ENCODE measurements at places on chromosomes 3 and 15.

GRCh38 chr3:17571686-17572085 is 170.7 kb downstream of the TBC1D5 start:
- no peak for DNase-seq

GRCh38 chr3:108322352-108322751 is 26.0 kb downstream of the HHLA2 start:
- no peak for DNase-seq

- no peak for DNase-seq
Observed at GRCh38 chr15:88684345-88684744, 45.5 kb downstream of the ISG20 start.

DNA sequence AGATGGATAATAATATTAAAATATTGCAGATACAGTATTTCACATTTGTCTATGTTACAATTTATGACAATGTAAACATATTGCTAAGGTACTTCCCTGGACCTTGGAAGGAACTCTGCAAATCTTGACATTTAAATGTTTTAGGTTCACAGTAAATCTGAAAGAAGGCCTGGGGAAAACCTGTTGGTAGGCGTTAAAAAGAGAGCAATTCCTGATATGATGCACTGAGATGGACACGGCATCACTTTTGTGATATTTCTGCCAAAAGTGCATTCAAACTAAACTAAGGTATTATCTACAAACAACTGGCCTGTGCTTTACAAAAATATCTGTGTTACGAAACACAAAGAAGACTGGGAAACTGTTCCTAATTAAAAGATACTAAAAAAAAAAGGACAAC is 6.1 kb upstream of the TP63 start:
- DNase-seq: no peak

GRCh38 chr15:90033448-90033847 is 32.3 kb downstream of the ZNF710 start:
- no peak for DNase-seq

- no peak for DNase-seq
Observed at GRCh38 chr15:73161546-73161945, 109.3 kb downstream of the NEO1 start.

DNA sequence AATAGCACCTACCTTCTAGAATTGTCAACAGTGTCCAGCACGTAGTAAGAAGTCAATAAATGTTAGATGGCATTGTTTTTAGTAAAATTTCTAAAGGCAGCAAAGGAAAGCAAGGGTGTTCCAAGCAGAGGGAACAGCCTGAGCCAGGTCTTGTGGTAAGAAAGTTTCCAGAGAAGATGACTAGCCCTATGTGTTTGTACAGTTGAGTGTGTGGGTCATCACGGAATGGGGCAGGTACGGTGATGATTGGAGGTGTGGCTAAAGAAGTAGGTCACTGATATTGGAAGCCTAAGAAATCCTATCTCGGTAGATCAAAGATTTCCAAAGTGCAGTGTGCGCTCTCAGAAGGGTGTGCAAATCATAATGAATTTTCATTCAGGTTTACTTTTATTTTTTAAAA is 94.2 kb upstream of the BCL6 start:
- DNase-seq: no peak

DNA sequence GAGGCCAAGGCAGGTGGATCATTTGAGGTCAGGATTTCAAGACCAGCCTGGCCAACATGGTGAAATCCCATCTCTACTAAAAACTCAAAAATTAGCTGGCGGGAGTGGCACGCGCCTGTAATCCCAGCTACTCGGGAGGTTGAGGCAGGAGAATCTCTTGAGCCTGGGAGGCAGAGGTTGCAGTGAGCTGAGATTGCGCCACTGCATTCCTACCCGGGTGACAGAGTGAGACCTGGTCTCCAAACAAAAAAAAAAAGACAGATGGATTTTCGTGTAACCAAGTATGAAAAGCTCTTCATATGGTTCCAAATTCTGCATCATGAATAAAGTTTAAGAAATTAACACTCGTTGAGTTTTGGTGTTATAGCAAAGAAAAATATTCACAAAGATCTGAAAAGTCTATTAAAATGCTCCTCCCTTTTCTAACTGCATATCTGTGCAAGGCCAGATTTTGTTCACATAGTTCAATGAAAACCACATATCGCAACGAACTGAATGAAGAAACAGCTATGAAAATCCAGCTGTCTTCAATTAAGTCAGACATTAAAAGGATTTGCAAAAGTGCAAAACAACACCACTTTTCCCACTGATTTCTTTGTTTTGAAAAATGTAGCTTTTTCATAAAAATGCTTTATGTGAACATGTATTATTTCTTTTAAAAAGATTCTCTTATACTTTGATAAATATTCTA is 23.8 kb upstream of the FBLN2 start:
- DNase-seq: no peak

- DNase-seq: no peak
Observed at GRCh38 chr3:179196098-179196497, 47.9 kb downstream of the PIK3CA start.

- no peak for DNase-seq
Observed at GRCh38 chr15:100597862-100598261, 4.1 kb downstream of the LINS1 start.

GRCh38 chr15:40090774-40091455 is 17.8 kb downstream of the BMF start:
- no peak for DNase-seq

DNA sequence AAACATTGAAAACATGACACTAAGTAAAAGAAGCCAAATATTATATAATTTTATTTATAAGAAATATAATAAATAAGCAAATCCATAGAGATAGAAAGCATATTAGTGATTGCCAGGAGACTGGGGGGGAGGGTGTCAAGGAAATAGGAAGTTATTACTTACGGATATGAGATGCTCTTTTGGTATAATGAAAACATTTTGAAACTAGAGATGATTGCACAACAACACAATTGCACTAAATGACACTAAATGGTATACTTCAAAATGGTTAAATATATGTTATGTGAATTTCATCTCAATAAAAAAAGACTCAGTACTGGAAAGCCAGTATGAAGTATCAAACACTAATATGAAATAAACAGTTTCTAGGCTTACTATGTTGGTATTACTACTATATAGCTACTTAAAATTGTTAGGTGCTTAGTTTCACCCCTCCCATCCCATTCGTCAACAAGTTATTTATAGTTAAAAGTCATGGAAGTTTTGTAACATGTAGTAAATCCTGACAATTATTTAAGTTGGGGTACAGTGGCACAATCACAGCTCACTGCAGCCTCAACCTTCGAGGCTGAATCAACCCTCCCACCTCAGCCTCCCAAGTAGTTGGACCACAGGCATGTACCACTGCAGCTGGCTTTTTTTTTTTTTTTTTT is 43.7 kb downstream of the STAG1 start:
- DNase-seq: no peak

- DNase-seq: no peak
Observed at GRCh38 chr3:141321109-141321497, 47.2 kb upstream of the ZBTB38 start.

- DNase-seq: no peak
Observed at GRCh38 chr3:176615826-176616225, 581.5 kb downstream of the TBL1XR1 start.

- no peak for DNase-seq
Observed at GRCh38 chr3:22713936-22714335, 489.2 kb upstream of the UBE2E2 start.

DNA sequence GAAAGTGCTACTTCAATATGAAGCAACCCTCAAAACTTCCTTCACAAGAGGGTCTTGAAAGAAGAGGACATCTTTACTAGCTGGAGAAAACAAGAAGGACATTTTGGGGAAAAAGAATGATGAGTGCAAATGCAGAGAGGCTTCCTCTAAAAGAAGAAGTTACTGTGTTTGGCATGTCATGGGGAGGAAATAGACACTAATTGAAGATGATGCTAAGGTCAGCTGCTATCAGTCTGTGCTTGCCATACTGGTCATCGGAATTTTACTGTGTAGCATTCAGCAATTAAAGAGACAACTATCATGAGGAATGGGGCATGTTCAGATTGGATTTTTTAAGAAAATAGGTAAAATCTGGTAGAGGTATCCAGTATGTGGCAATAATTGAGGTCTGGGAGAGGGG is 60.0 kb downstream of the THRB start:
- no peak for DNase-seq

DNA sequence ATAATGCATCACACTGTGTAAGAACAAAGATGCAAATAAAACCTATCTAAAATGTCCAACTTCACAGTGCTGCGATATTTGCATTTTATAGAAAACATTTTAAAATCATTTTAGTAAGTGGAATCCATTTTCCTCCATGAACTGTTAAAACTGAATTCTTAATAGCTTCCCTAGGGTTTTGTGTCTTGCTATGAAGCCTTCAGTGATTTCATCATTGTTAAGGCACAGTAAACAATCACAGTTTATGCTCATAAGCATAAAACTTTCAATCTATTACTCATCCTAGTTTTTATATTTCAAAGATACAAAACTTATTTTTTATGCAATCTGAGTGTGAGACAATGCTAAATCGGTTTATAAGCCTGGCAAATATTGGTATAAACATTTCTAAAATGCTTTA is 509.7 kb downstream of the TUSC7 start:
- DNase-seq: no peak

DNA sequence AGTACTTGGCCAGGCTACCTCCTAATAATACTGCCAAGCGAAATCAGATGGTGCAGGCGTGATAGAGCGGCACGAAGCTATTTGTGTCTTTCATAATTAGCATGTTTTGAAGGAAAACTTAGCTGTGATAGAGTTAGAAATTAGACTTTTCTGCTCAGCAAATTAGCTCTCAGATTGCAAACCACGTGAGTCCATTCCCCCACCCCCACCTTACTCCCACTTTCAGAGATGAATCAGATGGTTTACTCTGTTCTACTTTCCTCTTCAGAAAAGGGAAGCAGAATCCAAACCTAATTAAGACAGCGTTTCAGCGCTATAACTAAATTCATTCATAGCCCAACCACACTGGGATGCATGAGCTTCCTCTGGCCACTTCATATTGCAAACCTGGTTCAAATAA is 214.6 kb downstream of the SLCO3A1 start:
- DNase-seq: no peak

DNA sequence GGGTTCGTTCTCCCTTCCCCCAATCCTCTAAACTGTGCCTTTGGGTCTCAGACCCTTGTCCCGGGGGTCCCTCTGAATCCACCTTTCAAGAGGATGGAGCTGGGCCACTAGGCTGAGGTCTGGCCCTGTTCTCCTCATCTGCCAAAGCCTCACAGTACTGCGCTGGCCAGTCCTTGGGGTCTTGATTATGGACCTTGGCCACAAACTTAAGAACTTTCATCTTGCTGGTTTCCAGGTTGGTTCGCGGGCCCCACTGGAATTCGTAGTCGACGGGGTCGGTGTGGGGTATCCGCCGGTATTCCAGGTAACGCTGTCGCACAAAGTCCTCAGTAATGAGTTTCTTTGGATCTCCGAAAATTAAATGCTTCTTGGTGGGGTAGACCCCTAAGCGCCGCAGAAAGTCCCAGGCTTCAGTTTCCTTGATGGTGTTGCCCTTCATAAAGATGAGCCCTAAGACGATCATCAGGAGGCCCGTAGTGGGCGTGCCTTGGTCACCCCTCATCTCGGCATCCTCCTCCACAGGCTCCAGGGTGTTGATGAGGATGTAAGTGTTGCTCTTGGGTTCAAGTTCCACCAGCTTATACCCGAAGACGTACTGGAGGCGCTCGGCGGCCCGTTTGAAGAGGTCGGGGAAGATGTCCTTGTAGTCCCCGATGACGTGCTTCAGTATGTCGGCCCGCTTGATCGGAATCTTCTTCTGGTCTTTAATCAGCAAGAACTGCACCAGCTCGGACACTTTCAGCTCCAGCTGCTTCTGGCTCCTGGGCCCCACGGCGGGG is 727 bp downstream of the NSMCE3 start:
- peak; percentile 14 for DNase-seq

DNA sequence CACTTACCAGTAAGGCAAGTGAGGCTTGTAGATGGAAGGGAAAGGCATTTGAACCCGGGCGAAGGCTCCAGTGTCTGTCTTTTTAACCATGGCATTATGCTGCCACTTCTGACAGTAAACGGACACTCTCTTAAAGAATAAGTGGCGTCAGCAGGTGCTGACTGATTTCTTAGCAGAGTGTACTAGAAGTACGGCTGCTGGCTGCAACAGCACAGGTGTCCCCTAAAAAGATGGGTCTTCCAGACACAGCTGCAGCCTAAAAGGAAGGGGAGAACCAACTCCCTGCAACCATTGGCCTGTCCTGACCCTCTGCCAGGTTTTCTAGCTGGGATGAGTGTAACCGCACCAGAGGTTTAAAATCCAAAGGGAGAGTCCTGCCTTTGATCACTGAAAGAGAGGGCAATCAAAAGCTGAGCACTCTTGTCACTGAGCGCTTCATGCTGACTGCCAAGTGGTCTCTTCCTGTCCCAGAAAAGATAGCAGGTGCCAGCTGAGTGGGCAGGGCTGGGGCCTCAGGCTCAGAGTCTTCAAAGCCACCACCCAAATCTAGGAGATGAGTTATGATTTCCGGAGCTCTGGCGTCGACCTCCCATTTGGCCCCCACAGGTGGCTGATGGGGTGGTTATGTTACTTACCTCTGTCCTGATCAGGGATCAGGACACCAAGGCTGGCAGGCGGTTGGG is 255.8 kb downstream of the SLCO3A1 start:
- DNase-seq: peak; percentile 73

DNA sequence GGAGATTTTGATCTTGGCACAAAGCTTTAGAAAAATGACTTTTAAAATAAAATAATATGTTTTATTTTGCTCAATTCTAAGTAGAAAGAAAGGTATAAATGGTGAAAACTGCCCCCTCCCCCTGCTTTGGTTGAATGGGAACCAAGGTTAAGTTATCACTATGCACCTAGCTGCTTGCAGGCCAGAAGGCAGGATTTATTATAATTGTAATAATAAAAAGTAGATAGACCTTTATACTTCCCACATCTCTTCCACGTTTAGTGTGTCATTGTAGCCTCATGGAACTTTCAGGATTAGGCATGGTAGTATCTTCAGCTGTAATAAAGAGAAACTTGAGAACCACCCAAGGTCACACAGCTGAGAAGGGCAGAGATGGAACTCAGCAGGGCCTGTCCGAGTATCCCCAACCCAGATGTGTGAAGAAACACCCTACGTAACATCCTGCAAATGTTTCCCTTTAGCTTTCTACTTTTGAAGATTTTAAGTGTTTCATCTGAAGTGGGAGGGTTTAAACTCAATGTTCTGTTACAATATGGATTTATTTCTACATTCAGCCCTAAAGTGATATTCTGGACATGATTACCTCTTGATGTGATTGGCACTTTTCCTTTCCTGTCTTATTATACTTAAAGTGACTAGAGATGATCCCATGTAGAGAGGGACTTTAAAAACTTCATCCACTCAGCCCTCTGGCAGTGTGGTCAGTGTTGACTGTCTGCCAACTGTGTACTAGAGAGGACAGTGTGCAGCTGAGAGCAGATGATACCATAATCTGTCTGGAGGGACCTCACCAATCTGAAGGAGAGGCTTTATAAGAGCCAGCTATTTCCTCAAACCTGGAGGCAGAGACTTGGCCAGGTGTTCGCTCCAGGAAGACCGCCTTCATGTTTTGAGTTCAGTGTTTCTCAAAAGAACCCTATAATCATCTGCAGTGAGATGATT is 282.5 kb upstream of the TRIM42 start:
- peak; percentile 42 for DNase-seq

DNA sequence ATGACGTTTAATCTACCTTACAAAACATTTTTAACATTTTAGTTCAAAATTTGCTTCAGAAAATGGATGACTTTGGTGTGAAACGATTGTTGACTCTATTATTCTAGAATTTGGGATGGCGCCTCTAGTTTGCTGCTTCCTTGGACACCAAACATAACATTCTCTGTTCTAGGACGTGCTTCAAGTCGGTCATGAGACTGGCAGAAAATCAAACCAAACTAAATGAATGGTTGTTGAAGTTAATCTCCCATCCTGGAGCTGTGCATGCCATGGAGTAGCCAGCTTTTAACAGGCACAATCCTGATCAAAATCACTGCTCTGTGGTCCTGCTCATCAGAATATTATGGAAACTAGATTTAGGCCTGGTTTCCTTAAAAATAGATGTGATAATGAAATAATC is 9.6 kb upstream of the LRRFIP2 start:
- DNase-seq: no peak

Measured in NCI-H524 treated with DMSO at 0.1 percent for 48 hours (cell line).